Activated CD8-positive, alpha-beta memory T cell treated with anti-CD3 and anti-CD28 coated beads for 4 hours (primary cell): ENCODE measurements at places on chromosomes 11 and 22.

- no peak for DNase-seq
These were observed 48.3 kb upstream of the PHOX2A start for GRCh38 chr11:72292106-72292785.

DNA sequence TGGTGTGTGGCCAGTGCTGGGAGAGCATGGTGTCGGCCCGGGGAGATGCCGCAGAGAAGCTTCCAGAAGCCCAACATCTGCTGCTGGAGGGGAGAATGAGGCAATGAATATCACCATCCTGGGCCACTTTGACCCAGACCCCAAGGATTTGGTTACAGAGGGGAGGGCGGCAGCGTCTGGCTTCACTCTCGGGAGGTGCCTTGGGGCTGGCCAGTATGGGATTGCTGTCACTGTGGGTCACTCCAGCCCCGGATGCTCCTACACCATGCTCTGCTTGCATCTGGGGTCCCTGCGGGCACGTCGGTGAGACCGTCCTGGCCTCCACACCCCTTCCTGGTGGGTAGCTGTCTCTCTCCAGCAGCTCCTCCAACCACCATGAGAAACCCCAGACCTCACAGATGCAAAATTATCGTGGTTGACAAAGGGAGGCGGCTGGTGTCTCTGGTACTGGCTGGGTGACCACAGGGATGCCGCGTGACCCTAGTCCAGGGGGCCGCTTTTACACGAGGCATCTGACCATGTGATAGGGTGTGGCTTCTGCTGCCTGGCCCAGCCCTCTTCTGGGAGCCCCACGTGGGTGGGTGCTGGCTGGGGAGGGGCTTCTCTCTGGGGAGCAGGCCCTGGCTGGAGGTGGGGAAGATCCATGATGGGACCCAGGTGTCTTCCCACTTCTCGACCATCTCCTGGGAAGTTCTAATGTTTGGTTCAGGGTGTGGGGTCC is 5.7 kb downstream of the KCNQ1 start:
- DNase-seq: no peak

DNA sequence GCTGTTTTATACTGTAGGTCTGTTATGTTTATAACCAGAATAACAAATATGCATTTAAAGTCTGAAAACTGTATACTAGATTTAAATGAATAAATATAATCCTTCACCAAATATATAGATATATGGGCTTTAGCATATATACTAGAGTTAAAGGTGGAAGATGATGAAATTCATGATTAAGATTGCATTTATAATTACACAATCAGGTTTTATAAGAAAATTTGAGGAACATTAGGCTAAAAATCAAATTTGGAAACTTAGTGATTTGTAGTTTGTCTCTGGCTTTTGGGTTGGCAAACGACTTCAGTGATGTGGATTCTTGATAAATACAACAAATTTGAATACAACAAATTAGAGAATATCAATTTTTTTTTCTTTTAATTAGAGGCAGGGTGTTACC is 10.0 kb downstream of the BCL2L13 start:
- DNase-seq: no peak

DNA sequence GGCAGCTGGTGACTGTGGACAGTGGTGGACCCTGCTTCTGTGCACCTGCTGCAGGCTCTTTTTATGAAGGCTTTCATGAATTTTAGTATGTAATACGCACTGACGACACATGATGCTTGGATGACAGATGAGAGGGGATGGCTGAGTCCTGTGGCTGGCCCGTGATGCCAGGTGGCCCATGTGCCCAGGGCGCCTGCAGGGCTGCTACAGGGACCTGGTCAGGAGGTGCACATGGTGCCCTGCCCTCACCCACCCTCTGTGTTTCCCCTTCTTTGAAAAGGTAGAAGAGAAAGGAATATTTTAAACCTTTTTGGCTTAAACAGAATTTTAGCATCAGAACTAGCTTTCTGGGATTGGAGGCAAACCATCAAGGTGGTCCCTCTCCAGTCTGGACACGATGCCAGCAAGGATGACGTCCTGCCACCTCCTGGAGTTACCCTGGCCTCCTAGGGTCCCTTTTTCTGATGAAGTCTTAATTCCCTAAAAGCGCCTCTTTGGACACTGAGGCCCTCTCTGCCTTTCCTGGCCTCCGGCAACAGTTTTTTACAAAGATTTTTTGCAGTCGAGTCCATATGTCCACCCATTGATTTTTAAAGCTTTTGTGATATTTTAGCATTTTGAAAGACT is 5.4 kb upstream of the RANBP1 start:
- DNase-seq: no peak

- no peak for DNase-seq
These were observed 373.6 kb upstream of the DDI1 start for GRCh38 chr11:103662880-103663279.

DNA sequence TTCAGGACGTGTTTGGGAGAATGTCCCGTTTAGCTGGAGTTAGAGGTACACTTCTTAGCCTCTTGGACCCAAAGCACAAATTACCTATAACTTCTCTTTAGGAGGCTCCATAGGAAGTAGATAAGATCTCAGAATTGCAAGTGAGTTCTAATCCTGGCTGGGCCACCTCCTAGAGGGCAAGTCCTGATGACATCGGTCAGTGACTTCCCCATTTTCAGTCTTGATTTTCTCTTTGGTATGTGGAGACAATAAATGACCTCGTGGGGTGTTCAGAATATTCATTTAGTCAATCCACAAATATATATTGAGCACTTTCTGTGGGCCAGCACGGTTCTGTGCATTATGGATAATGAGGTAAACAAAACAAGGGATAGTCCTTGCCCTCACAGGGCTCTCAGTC is 208.6 kb downstream of the CWF19L2 start:
- DNase-seq: no peak

- DNase-seq: no peak
These were observed 14.1 kb downstream of the DEAF1 start for GRCh38 chr11:680970-681369.

- no peak for DNase-seq
These were observed 55.2 kb downstream of the SLC1A2 start for GRCh38 chr11:35363854-35364780.

DNA sequence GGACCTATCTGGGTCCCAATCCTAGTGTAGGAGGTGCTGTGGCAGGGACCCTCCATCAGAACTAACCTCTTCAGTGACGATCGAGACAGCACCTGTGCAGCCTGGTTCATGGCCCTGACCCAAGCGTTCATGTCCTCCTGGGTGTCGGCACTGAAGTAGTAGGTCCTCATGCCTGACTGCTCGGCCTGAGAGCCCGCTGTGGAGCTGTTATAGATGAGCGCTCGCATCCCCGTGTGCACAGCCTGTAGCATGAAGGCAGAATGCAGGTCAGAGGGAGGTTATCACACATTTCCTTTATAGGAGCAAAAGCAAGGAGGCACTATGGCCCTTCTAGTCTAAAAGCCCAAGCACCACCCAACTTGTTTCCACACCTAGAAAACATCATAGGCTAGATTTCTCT is 103.0 kb downstream of the C11orf58 start:
- DNase-seq: no peak

DNA sequence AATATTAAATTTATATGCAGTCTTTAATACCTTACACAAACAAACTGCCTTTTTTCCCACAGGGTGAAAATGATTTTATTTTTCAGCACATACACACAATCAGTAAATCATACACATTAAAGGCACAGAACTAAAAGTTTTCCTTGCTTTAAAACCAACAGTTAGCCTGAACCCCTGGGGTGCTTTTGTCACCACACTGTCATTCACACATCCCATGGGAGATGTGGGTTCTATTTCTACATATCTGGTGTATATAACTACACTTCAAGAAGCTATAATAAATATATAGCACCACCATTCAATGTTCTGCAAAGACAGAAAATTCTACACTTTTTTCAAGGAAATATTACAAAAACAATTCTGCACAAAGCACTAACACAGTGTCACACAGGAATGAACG is 197.0 kb downstream of the GUCY1A2 start:
- DNase-seq: no peak

DNA sequence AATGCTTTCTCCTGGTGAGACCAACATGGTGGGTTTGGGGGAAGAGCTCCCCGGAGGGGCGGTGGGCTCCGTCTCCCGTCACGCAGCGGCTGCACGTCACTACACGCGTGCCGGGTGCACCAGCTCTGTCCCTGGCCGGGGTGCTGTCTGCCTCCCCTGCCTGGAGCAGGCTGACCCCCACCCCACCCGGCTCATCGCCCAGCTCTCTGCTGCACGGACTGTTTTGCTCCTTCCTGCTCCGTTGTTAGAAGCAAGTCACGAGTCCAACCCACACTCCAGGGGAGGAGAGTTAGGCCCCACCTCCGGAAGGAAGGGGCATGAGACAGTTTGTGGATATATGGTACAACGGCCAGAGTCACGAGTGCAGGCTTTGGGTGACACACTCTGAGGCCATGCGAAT is 364.9 kb downstream of the BRD1 start:
- DNase-seq: no peak

DNA sequence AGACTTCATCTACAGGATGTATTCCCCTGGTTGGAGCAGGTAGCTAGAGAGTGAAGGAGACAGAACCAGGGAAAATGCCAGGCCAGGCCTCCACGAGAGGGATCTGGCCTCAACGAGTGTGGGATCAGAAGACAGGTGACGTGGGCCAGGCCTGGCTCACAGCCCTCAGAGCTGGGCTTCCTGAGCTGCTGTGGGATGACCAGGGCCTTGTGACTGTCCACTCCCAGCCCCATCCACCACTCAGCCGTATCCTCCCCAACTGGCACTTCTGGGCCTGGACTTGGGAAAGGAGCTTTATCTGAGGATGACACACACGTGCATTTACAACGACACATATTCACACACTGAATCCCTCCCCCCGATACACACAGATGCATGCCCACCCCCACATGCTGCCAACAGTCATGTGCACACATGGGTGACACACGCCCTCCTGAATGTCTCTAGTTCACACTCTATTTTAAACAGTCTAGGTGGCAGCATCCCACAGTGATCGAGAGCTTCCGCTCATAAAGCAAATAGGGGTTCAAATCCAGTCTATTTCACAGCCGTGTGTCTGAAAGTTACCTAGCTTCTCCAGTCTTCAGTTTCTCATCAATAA is 93.1 kb downstream of the TP53I11 start:
- DNase-seq: no peak

- DNase-seq: no peak
These were observed 3.4 kb downstream of the KLHL35 start for GRCh38 chr11:75429641-75429901.

- DNase-seq: no peak
These were observed 30.4 kb downstream of the CYP2R1 start for GRCh38 chr11:14861680-14862079.

DNA sequence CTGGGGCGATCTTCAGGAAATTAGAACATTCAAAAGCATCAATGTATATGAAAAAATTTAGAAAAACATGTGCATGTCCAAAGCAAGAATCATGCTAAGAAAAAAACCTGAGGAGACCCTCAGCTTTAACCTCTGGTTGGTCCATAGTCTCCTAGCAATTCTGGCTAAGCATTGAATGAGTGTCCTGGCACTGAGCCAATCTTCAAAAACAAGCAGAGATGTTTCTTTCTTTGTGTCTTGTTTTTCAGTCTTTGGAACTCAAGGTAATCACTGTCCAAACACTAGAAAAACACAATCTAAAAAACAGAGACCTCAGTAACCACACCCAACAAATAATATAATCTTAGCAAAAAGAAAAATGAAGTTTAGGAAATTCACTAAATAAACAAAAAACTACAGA is 205.4 kb upstream of the CARD18 start:
- DNase-seq: no peak

DNA sequence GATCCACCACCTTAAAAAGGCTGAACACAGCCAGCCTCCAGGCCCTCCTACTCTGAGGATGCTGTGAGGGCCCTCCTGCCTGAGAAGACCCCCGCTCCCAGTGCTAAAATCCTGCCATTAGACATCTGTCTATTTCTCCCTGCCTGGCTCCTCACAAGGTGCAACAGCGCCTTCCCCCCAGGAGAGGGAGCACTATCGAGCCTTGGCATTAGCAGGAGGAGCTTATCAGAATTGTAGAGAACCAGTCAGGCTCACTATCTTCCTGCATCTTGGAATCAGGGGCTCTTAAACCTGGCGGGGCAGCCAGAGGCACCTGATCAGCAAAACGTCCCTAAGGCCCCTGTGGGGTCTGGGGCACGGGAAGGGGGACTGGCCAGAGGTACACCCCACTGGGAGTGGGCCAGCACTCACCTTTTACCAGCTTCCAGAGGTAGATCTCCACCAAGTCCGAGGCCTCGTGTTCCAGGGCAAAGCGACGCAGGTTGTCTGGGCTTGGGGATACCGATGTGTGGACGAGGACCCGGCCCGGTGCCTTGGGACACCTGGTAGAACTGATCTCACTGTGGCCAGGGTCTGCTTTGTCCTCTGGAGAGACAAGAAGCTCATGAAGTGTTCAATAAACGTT is 28.7 kb downstream of the CHRDL2 start:
- DNase-seq: peak; percentile 15

DNA sequence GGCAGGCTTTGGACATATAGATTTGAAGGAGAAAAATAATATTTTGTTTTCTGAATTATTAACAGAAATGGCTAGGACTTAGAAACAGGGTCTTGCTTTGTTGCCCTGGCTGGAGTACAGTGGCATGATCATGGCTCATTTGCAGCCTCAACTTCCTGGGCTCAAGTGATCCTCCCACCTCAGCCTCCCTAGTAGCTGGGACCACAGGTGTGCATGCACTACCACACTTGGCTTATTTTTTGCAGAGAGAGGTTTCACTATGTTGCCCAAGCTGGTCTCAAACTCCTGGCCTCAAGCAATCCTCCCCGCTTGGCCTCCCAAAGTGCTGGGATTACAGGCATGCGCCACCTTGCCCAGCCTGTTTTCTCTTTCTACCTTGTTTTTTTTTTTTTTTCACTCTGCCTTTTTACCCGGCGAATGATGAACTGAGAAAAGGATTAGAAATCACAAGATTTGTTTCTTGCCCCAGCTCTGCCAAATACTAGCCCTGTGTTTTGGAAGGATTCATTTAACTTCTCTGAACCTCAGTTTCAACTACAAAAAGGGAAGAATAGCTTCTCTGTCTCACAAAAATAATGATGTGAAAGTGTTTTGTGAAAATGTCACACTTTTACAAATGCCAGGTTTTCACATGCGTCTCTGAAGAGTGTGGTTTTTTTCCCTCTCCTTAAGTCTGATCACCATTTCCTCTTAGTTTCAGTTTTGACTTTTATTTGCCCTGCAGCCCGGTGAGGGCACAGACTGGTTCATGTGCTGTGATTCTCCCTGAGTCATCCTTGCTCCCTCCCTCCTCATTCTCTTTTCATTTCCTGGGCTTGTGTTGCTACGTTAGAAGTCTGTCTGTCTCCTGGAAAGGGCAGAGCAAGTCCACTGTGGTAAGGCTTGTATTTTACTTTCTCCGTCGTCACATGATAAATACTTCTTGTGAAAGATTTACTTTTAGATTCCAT is 67.7 kb downstream of the BCL2L13 start:
- no peak for DNase-seq

- peak; percentile 42 for DNase-seq
These were observed 16.1 kb downstream of the NCAPD3 start for GRCh38 chr11:134207538-134208239.

DNA sequence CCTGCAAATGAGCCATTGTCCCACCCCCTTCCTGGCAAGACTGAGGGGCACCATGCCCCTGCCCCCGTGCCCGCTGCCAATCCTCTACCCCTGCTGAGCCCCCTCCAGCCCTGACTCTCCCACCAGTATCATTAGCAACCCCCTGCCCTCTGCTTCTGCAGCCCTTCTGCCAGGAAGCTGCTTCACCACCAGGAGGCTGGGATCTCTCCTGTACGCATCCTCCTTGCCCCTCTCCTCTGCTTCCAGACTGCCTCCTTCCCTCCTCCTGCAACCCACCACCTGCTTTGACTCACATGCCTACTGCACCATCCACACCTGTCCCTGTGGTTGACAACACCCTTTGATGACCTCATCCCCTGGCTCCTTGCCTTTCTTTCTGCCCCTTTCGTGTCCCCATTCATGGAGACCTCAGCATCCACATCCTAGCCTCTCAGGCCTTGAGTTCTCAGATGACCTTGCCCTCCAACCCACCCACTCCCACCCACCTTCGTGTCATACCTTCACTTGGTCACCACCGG is 13.4 kb upstream of the PNPLA3 start:
- no peak for DNase-seq
